ENCODE measurements at places on chromosomes 2 and 18.

DNA sequence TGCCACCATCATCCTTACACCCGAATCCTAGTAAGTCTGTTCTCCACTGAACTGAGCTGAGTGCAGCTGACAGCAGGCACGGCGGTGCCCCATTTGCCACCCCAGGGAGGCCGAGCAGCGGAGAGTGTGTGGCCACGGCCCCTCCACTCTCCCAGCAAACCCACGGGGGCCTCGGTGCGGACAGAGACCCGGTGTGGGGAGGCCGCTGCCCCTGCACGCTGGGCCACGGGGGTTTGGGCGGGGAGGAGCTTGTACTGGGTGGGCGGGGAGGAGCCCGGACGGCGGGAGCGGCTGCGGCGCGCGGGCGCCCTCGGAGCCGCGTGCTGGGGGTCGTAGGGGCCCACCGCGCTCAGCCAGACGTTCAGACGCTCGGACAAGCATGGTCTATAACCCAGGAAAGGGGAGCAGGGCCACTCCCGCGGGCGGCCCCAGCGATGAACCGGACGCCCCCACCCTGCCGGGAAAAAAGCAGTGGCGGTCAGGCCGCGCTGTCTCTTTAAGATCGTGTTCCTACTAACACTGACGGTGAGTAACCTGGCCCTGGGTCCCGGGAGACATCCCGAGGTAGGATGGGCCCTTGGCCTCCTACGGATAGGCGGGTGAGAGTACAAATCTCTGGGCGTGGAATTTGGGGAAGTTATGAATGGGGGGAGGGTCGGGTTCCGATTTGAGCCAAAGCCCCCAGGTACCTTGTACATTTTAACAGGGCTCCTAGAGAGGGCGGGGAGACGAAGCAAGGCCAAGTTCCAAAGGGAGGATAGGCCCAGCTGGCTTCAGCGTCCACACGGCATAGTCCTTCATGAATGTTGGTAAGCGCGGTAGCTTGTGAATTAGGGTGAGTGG is at the start of gene ITPRIPL1:
TSS of gene ITPRIPL1 (plus strand) at position 277 of the 843 bp plus-strand sequence. CDS start at position 800, 523 bp downstream.
- peak; percentile 58 for DNase-seq

DNA sequence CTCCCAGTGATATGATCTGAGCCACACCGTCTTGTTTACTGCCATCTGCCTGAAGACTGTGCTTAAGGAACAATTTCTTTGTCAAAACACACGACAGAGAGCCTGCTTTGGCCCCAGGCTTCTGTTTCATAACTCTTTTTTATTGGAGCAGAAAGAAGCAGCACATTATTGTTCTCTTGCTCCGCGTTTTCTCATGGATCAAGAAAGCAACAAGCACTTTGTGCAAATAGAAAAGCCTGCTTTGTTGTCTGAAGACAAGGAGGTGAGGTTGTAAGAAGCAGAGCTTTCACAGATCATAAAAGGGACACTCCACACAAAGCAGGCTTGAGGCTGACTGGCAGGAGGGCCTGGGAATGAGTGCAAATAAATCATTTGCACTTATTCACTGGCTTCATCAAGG is 118.3 kb upstream of the FAM136A start:
- no peak for DNase-seq

- no peak for DNase-seq
These were observed 430.2 kb upstream of the PIK3C3 start for GRCh38 chr18:41524674-41525470.

DNA sequence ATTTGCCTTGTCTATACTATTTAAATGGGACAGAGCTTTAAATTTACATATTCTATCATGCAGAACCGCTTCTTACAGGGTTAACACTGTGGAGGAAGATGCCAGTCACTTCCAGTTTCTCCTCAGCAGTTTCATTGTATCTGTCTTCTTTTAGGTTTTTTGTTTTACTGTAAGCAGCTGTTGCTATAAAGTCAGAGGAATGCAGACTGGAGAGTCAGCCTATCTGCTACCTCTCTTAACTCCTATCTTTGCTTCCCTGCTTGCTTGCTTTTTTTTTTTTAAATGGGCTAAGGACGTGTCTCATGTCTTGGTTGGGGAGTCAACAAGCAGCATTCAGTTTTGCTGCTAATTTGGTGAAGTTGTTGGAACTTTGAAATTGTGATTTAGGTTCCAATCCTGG is 8.9 kb downstream of the EPC2 start:
- no peak for DNase-seq

DNA sequence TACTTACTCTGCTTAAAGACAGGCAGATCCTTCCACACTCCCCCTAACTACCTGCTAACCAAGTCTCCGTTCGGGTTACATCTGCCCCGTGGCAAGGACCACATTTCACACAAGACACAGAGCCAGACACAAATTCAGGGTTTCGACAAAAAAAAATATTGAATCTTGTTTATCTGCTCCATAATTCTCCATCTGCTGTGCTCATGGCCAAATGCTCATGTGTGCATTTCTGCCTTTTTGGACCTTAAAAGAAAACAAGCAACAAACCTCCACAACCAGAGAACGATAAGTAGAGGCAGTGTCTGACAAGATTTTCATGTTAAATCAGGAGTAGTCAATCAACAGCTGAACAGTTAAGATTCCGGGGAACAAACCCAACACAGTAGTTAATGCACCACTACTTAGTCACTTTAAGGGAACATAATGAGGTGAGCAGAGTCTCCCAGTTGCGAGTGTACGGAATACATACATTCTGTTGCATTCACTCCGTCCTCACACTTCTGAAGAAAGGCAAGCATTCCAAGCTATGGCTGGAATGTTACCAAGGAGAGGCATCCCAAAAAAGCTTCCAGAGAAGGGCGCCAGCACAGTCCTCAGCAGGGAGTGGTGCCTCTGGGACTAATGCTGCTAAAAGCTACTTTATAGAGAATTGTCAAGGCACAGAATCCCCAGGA is 121.0 kb downstream of the ANKRD44 start:
- no peak for DNase-seq

- no peak for DNase-seq
These were observed 193.7 kb downstream of the GCA start for GRCh38 chr2:162537651-162538050.

DNA sequence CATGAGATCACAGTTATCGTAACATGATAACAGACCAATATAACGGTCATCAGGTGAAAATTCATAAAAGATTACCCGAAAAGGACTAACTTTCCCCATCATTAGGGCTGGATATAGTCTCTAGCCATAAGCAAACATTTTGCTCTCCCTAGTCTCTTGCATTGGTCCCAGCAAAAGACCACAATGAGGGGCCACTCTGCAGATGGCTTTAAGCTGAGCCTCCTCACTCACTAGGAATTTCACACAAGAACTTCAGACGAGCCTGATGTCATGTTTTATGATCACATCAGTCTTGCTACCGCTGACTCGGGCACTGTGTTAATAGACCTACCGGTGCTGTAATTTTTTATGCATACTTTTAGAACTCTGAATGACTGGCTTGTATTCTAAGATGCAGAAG is 35.2 kb downstream of the STK17B start:
- no peak for DNase-seq

DNA sequence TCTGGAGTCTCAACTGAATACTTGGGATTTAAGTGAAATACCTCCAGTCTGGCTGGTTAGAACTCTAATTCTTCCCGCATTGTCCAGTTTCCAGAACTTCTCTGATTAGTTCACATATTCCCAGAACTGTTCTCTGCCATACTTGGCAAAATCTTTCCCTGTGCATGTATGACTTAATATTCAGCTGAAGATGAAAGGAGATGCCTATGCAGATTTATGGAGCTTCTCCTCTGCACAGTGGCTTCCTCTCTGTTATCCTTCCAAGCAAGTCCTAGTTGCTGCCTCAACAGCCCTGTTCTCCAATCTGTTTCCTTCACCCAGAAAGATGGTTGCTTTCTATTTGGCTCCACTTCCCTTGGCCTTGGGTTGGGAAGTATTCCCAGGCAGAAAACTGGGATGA is 155.4 kb upstream of the GATA6 start:
- no peak for DNase-seq

GRCh38 chr2:236840857-236841256 is 244.8 kb upstream of the COPS8 start:
- no peak for DNase-seq

GRCh38 chr2:241894681-241895426 is 25.3 kb downstream of the RTP5 start:
- DNase-seq: no peak

DNA sequence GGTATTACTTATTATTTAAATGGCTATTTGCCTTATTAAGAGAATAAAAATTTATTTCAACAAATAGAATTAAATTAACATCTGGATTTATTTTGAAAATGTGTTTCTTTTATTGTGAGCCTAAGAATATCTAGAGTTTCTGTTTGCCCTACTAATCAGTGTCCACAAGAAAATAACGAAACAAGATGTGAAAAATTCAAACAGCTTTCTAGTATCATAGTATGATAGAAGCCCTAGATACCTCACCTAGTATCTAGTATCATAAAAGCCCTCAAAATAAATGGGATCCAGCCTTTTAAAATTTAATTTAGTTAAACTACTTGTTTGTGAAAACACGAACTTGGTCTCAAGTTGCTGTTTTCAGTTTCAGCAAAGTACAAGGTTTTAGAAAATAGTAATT is 13.7 kb upstream of the SLC40A1 start:
- DNase-seq: no peak

DNA sequence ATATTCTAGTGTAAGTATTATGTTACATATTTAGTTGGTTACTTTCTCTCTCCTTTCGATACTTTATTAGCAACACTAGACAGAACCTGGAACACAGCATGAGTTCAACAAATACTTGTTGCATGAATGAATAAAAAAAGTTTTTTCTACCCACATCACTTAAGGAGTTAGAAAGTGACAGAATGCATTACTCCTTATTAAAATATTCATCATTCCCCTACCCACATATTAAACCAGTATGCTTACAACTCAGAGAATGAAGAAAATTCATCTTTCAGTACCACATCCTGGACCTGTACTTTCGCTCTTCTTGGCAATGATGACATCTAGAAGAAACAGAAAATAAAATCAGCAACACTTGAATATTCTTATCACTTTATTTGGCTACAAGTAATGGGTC is 6.0 kb downstream of the SRBD1 start:
- no peak for DNase-seq

GRCh38 chr2:188984680-188985079 is 10.5 kb downstream of the COL3A1 start:
- DNase-seq: no peak

GRCh38 chr2:151060287-151060686 is 201.4 kb downstream of the RBM43 start:
- DNase-seq: no peak

- DNase-seq: no peak
These were observed 10.9 kb upstream of the EIF2AK3 start for GRCh38 chr2:88638123-88638650.

DNA sequence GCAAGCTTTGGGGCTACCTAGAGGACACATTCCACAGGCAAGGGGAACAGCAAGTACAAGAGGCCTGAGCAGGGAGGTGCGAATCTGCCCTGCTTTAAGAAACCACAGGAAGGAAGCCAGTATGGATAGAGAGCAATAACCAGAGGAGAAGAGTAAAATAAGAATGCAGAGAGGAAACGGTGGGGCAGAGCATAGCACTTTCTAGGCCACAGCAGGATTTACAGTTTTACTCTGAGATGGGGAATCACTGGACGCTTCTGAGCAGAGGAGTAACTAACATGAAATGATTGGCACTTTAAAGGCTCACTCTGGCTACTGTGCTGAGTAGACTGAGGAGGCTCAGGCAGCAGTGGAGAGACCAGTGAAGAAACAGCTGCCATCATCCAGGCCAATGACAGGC is 23.8 kb downstream of the AAK1 start:
- DNase-seq: no peak

GRCh38 chr2:10990561-10991111 is 78.9 kb downstream of the KCNF1 start:
- no peak for DNase-seq

DNA sequence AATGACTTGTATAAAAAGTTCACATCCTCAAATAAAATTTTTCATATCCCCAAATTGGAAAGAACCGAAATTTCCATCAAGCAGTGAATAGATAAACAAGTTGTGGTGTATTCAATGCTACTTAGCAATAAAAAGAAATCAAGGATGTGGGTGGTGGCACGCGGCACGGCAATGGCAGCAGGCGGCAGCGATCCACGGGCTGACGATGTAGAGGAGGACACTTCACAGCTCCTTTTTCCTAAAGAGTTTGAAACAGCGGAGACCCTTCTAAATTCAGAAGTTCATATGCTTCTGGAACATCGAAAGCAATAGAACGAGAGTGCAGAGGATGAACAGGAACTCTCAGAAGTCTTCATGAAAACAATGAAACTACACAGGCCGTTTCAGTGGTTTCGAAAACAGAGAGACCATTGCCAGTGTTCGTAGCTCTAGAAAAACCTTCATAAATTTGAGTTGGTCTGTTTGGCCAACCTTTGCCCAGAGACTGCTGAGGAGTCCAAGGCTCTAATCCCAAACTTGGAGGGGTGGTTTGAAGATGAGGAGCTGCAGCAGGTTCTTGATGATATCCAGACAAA is 9.8 kb upstream of the IL36A start:
- peak; percentile 64 for DNase-seq

DNA sequence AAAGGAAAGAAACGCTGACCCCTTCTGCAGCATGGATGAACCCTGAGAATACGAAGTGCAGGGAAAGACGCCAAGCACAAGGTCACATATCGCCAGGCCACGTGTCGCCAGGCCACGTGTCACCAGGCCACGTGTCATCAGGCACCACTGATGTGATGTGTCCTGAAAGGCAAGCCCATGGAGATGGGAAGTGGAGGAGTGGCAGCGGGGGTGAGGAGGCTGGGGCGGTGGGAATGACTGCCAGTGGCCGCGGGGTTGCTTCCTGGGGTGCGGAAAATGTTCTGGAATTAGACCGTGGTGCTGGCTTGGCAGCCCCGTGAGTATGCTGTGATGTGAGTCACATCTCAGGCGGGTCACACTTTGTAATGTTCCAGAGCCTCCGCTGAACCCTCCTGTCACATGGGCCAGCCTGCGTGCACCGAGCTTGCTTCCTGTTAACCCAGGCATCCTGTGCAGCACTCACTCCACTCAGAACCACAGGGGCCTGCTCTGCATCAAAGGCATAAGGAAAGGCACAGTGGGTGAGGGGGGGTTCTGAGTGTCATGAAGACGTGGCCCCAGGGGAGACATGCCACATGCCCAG is 39.0 kb downstream of the SLC66A2 start:
- peak; percentile 39 for DNase-seq

DNA sequence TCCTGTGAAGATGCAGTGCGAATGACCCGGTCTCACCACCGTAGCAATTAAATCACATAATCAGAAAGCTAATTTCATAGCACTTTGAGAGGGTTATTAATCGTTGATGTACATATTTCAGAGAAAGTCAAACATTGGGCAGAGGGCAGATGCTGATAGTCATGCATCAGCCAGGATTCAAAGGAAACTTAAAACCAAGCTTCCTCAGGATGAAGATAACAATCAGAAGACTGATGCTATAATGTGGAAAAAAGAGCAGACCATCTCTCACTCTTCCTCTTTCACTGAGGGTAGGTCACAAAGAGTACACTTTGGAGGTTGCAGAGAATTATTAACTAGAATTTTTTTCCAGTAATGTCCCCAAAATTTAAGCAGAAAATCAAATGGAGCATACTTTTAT is 1027.7 kb upstream of the ZEB2 start:
- no peak for DNase-seq
